ENCODE measurements at places on chromosomes 1 and 21.

DNA sequence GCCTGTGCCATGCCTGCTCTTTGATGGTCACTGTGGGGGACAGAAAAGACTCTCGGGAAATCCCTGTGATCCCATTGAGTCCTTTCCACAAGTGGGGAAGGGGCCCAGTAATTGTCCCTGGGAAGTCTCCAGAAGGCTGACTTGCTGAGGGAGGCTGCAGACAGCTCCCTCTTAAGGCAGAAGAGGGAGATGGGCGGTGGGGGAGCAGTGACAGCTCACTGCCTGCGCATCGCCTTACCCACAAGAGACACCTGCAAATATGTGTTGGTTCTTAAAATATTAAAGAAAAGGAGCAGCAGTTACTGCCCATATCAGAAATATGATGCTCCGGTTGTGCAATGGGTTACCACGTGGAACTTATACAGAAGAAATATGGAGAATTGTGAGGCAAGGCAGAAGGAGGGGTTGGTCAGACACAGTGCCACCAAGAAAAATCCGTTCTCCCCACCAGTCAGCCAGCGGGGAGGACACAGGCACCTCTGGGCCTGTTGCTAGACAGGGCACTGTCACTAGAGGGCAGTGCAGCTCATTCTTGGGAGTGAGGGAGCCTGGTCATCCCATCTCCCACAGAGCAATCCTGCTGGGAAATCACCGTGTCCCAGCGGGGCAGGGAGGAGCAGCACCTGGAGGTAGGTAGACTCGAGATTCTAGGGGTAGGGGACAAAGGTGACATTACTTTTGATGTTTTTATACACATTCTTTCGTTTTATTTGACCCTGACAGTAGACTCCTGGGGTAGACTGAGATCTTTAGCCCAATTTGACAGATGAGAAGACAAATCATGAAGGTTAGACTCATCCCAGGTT, 6.9 kb upstream of the CAMK1G start:
- DNase-seq: peak; percentile 56

- no peak for DNase-seq
These were observed 105.8 kb downstream of the SIK1 start for GRCh38 chr21:43321111-43321510.

- no peak for DNase-seq
These were observed 14.4 kb downstream of the FAAH start for GRCh38 chr1:46408356-46409062.

DNA sequence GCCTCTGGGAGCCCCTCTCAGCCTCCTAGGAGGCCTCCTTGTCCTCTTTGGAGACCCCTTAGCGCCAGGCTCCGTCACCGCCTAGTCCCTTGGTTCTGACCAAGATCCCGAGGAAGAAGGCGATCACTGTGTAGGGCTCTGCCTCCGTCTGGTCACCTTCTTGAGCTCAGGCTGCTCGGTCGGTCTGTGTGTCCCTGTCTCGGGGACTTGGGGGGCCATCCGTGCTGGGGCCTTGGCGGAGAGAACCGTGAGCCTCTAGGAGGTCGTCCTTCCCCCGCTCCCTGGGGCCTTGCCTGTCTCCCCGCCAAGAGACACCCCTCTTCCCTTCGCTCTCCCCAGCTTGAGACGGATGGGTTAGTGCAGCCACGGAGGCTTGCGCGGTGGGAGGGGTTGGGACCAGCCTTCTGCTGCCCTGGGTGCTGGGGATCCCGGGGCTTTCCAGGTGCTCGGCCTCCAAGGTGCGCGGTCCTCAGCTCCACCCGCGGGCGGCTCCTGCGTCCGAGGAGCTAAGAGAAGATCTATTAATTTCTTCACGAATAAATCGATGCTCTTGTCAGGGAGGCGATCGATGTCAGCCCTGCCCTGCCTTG, 701 bp upstream of the INSRR start:
- no peak for DNase-seq

DNA sequence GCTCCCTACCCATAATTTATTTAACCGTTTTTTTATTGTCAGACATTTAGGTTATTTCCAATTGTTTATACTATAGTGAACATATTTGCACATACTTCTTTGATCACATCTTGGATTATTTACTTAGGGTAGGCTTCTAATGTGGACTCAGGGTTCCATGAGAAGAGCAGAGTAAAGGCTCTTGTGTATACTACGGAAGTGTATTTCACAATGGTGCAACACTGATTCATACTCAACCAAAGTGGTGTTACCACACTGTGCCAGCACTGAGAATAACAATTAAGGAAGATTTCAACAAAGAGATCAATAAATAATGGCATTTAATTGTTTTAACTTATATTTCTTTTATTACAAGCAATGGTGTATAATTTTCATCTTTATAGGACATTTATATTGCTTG, 251.2 kb downstream of the ZNF326 start:
- DNase-seq: no peak

GRCh38 chr1:11051781-11052511, 4.9 kb upstream of the MASP2 start:
- no peak for DNase-seq

DNA sequence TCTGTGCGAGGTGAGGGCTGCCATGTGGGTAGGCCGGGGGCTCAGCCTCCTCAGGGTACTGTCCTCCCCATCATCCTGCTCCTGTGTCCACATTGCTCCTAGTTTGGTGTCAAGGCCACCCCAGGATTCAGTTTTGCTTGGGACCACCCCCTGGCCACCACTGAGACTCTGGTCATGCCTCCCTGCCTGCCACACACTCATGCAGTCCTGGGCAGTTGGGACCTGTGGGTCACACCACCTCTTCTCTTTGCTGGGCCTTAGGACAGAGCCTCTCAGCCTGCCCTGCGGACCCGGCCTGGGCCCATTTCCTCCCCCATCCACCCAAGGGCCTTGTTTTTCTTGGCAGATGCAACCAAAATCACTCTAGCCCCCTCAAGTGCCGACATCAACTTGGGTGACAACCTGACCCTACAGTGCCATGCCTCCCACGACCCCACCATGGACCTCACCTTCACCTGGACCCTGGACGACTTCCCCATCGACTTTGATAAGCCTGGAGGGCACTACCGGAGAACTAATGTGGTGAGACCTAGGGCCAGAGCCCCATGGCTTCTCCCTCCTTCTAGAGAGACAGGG, 19.4 kb downstream of the TMEM81 start:
- no peak for DNase-seq

GRCh38 chr1:24925082-24925779, 4.8 kb downstream of the RUNX3 start:
- DNase-seq: peak; percentile 83

DNA sequence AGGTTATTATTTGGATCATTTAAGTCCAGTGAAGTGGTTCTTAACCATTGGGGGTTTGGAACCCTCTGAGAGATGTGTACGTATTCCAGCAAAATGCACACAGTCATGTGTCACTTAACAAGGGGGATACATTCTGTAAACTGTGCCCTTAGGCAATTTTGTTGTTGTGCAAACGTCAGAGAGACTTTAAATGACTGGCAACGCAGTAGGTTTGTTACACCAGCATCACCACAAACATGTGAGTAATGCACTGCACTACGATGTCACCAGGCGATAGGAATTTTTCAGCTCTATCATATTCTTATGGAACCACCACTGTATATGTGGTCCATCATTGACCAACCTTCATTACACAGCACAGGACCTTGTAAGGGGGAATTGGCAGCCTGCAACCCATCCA, 11.9 kb downstream of the AHCYL1 start:
- no peak for DNase-seq

- DNase-seq: no peak
These were observed 781 bp downstream of the TTLL7 start for GRCh38 chr1:83998205-83998497.

- DNase-seq: no peak
These were observed 59.2 kb downstream of the WARS2 start for GRCh38 chr1:119081267-119081666.

GRCh38 chr1:3727042-3727824, 25.0 kb upstream of the CCDC27 start:
- no peak for DNase-seq

DNA sequence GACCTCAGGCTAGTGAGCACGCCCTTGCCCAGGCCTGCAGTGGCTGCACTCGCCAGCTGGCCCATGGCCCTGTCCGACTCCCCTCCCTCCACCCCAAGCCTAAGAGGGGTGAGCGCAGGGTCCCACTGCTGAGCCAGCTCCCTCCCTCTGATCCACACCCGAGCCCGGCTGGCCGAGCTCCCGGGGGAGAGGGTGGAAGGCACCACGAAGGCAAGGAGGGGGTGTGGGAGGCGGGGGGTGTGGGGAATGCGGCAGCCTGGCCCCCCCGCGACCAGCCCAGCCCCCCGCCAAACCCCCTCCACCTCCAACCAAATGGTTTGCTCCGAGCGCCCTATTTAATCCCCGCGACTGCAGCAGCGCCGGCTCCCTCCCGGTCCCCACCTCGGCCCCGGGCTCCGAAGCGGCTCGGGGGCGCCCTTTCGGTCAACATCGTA, at the start of gene CADM3:
TSS of gene CADM3 (plus strand) at position 362 of the 434 bp plus-strand sequence. CDS start 151 bp downstream, outside the sequence.
- no peak for DNase-seq

GRCh38 chr1:222054416-222054815, 312.5 kb upstream of the DUSP10 start:
- no peak for DNase-seq

DNA sequence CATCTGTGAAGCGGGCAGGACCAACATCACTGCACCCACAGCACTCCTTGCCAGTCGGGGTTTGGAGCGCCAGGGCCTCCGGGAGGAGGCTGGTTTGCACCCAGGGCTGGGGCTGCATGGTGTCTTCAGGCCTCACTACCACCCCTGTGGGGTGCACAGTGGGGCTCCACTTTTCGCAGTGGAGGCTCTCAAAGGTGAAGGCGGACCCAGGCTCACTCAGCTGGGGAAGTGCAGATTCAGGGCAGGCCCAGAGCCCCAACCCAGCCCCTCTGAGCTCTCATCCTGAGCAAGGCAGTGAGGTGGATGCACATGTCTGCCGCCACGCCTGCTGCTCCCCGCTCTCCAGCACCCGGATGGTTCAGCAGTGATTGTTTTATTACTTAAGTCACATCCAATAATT, 125.8 kb downstream of the PTPRU start:
- no peak for DNase-seq

GRCh38 chr1:245118806-245119205, 36.0 kb upstream of the KIF26B start:
- no peak for DNase-seq

GRCh38 chr21:15943009-15943666, 213.4 kb downstream of the USP25 start:
- DNase-seq: no peak

DNA sequence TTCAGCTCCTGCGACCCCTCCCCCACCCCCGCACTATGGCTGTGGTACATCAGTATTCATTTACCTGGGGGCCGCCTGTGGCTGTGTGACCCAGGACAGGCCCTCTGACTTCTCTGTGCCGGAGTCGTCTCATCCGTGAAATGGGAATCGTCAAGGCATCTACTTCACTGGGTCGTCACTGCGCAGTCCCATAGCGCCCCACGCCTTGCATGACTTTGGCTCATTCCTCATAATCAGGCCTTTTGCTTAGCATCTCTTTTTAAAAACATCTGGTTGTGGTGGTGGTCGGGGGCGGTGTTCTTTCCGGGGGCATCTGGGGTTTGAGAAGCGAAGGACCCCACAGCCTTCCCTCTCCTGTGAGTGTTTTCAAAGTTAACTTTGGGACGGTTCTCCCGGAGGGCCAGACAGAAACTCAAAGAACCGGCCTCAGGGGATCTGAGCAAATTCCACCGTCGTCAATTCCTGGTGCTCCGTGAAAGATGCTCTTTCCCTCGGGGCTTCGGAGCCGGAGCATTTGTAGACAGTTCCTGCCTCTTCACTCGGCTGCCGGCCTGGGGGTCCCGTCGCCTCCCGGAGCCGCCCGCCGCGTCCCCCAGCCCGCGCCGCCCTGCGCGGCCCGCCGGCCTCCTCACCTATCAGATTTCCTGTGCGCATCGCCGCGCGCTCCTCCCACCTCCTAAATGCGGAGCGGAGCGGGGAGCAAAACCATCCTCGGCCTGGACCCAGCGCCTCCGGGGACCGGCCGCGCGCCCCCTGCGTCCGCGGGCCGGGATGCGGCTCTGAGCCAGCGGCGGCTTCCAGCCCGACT, at the start of gene B3GALT5:
TSS of gene B3GALT5 (plus strand) at position 708 of the 808 bp plus-strand sequence. CDS start 47,620 bp downstream, outside the sequence.
- DNase-seq: no peak
